ENCODE measurements at places on chromosomes 1 and 21.
A peak's percentile ranks its signal among the peaks of the same experiment; 100 is the strongest.

DNA sequence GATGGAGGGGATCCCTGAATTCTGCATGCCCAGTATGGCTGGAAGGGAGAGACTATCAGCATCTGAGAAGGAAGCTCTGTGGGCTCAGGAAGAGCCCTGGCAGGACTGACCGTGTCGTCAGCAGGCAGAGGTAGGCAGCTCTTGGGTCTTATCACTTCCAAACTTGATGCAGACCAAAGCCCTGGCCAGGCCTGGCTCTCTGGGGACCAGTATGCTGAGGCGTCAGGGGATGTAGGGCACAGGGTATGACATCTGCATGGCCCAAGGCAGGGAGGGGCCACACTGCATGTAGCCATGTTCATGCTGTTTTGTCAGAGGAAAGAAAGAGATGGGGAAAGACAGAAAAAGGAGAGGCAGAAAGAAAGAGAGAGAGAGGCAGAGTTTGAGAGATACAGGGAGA, 6.3 kb downstream of the FGR start:
- no peak for DNase-seq

GRCh38 chr1:160722726-160723125, 11.1 kb upstream of the CD48 start:
- DNase-seq = no peak

GRCh38 chr1:46399307-46399706, 5.2 kb downstream of the FAAH start:
- DNase-seq = no peak

- DNase-seq = peak; percentile 19
These were observed 554 bp downstream of the EVA1C start for GRCh38 chr21:32413015-32413504.

- no peak for DNase-seq
These were observed 78.9 kb upstream of the JAK1 start for GRCh38 chr1:65045022-65045817.

All from activated naive CD8-positive, alpha-beta T cell treated with anti-CD3 and anti-CD28 coated beads for 36 hours (primary cell).